Body of pancreas (tissue), 4 donors: ENCODE measurements at places on chromosomes 16 and 17. TPM values are rescaled to one million over a fixed set of nuclear protein-coding genes. Genes with fewer than 3 reads are reported as not detected.

Gene CCL3
- total RNA-seq, result not detected

- DNase-seq, result no peak
These were observed 7.4 kb upstream of the SCIMP start for GRCh38 chr17:5241861-5242671.

- DNase-seq, result no peak
These were observed 7.3 kb downstream of the BRIP1 start for GRCh38 chr17:61856035-61856434.

- no peak for DNase-seq
These were observed 6.5 kb upstream of the CCL2 start for GRCh38 chr17:34248511-34249024.

- no peak for DNase-seq
These were observed 15.5 kb downstream of the ERCC4 start for GRCh38 chr16:13935408-13935807.
